AG04450 (cell line): ENCODE measurements at places on chromosomes 16 and 17.

- DNase-seq = no peak
These were observed 2.1 kb upstream of the UBB start for GRCh38 chr17:16378636-16379282.

DNA sequence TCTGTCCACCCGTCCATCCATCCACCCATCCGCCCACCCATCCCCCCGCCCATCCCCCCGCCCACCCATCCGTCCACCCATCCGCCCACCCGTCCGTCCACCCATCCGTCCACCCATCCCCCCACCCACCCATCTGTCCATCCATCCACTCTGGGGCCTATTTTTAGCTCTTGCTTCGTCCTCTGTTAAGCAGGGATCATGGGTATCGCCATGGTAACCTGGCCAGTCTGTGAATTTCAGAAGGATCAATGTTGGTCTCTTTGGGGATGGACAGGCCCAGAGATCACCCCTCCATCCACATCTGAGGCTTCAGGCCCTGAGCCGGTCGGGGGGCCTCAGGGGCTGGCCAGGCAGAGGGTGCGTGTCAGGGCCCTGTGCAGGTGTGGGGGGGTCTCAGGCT lies 15.2 kb upstream of the DPEP1 start:
- no peak for DNase-seq

DNA sequence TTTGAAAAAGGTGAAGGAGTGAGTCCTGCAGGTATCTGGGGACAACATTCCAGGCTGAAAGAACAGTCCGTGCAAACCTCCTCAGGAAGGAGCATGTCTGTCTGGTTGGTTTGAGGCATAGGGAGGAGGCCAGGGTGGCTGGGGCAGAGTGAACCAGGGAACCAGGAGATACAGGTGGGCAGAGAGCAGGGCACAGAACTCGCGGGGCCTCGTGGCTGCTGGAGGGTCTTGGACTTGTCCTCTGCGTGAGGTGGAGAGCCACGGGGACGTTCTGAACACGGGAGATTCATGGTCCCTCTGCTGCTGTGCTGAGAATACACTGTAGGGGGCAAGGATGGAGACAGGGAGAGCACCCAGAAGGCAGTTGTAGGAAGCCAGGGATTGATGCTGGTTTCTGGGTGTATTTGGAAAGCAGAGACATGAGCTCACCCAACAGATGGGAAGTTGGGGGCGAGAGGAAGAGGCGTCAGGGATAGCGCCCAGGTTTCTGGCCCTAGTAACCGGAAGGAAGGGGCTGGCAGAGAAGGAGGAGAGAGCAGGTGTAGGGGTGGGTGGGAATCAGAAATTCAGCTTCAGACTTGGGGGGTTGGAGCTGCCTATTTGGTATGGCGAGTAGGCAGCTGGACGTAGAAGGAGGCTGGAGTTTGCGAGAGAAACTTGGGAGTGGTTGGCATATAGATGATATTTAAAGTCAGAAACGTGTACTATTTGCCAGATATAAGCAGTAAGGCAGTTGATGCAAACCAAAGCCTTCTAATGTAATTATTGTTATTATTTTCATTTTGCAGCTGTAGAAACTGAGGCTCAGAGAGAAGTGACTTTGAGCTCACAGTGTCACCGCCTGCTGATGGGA lies at the start of gene CCL17:
CCL17 (plus strand) TSS at position 803 of the 853 bp plus-strand sequence. CDS start 9,166 bp downstream, outside the sequence.
- no peak for DNase-seq

GRCh38 chr16:83807327-83807709 lies 460 bp upstream of the HSBP1 start:
- DNase-seq = no peak

DNA sequence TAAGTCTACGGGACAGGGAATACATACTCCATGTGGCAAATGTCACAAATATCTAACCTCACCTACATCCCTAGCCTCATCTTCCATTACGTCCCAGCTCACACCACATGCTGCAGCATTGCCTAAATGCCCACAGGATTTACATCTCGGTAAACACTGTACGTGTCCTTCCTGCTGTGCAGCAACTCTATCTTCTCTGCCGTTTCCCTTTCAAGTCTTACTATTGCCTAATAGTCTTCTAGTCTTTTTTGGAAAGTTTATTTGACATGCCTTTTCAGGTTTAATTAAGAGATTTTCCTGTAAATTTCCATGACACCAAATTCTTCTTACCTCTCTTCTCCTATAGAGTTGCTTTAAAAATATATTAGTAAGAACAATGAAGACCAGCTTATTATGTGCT lies 120.5 kb downstream of the HS3ST4 start:
- no peak for DNase-seq

DNA sequence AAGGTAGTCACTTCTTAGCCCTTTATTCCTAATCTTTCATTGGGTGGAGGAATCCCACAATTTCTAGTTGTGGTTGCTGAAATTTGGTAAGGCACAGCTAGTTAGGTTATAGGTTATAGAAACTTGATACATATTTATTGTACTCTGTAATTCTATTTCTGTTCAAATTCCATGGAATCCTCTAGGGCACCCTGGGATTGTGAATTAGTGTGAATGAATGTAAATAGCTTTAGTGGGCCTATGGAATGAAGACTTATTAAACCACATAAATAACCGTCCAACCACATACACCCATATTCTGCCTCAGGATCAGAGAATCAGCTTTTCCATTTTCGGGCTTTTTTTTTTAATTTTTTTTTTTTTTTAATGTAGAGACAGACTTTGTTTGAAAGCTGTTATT lies 9.2 kb downstream of the TANC2 start:
- DNase-seq = no peak

GRCh38 chr16:12193692-12194091 lies 217.2 kb downstream of the SNX29 start:
- DNase-seq = no peak

- no peak for DNase-seq
These were observed 35.0 kb downstream of the GPT2 start for GRCh38 chr16:46918905-46919792.

GRCh38 chr17:80006811-80007752 lies 28.6 kb downstream of the TBC1D16 start:
- no peak for DNase-seq

DNA sequence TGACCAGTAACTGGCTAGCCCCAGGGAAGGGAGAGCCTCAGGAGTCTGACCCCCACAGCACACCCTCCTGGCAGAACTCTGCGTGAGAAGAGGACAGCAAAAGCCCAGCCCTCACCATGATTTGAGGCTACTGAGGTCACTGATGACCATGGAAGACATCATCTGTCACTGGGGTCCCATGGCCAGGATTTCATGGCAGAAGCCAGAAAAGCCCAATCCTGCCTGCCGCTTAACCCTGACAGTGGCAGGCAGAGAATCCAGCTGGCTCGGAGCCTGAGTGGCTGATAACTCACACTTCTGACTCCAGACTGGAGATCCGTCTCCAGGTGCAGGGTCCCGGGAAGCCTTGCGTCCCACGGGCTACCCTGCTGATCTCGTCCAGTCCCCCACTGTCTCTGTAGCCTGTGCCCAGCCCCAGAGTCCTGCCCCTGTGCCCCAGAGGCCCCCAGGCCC lies 17.5 kb downstream of the GRIN2C start:
- DNase-seq = no peak

GRCh38 chr17:60065136-60065535 lies 13.6 kb downstream of the HEATR6 start:
- DNase-seq = no peak

- no peak for DNase-seq
These were observed 8.2 kb downstream of the CD300LF start for GRCh38 chr17:74704544-74704943.

- no peak for DNase-seq
These were observed 192.9 kb upstream of the DYNLRB2 start for GRCh38 chr16:80347900-80348299.

GRCh38 chr17:63960006-63960405 lies 12.7 kb downstream of the SCN4A start:
- DNase-seq = no peak

DNA sequence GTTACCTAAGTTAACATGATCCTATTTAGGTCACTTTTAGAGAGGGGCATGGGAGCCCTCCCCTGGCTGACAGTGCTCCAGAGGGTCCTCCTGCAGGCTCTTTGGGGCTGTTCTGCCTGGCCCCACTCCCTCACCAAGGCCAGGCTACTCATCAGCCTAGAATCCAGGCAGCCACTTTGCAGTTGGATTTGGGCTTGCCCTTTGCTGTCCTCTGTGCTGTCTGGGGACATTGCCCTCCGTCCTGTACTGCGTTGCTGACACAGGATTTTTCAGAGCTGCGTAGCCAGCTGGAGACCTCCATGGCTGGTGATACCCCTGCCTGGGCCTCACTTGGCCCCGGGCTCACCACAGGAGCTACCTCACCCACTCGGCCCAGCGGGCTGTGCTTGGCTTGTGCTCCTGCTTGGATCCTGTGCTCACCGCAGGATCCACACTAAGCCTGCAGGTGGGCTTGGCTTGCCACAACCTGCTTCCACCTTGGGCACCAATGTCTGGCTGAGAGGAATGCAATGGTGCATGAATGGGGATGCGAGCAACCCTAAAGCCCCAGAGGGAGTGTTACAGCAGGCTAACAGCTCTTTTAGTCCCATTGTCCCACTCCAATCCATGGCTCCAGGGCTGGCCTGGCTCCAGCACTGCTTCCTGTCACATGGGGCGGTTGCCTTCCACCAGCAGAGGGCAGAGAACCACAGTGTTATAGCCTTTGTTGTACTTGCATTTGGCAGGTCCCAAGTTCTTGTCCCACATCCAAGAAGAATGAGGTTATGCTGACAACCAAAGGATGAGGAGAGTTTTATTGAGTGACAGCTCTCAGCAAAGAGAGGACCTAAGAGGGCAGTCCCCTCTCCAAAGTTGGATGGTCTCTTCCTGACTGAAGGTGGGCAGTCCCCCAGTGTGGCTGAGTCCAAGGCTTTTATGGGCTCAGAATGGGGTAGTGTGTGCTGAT lies 21.5 kb downstream of the CCL4 start:
- no peak for DNase-seq

- DNase-seq = no peak
These were observed 432.5 kb downstream of the RBFOX1 start for GRCh38 chr16:7765079-7765550.

DNA sequence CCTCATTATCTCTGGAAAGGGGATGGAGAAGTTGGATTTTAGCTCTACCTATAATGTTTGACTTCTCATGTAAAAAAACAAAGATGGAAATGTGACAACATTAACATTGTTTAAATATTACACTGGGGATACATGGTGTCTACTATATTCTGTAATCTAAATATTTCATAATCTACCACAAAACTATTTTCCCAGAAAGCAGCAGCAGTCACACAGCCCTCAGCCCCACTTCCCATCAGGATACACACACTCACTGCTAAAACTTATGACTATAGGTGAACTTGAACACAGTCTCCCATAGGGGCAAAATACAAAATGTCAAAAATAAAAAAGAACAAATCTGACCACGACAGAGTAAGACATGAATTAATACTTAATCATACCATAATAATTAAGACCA lies 95.7 kb downstream of the KANSL1 start:
- DNase-seq = no peak

DNA sequence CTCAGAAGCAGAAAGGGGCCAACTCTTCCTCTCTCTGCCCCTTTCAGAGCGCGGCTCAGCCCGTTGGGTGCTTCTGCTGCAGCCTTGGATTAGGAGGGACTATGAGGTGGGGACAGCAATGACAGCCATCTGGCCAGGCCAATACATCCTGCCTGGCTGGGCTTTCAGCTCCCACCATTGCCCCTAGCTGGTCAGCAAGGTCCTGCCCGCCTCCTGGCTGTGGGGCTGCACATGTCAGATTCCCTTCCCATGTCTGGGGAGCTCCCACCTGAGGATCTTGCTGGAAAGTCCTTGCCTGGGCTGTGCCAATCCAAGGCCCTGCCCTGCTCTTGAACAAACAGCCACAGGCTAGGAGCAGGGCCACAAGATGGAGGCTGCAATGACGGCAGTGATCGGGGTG lies 8.3 kb downstream of the TRIM65 start:
- DNase-seq = no peak

DNA sequence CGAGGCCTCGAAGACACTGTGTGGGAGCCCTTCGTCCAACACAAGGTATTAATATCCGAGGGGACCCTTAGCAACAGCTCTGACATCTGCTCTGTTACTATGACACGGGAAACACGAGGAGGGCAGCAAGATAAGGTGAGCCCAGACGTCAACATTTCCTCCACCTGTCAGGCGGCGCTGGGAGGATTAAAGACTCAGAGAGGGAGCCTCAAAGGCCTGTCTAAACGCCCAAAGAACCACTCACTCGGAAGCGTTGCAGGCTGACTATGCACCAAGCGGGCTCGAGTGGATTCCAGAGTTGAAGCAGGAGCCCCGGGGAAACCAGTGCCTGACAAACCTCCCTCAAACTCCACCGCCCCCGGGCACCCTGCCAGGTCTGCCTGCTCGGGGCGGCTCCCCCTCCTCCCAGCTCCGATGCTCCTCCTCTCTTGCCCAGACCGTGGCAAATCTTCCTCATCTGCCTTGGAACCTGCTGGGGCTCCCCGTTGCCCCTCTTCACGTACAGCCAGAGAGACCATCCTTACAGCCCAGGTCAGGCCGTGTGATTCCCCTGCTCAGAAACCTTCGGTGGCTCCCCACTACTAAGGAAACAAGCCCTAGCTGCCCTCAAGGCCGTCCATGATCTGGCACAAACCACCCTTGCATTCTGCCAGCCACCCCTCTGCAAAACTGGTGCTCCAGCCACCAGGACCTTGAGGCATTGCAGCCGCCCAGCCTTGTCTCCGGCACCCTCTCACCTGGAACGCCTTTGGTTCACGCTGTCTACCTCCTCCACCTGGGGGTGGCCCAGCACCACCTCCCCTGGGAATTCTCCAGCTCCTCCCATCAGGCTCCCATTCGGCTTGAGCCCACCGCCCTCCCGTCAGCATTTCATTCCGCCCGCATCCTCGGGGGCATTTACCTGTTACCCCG lies 16.2 kb downstream of the RPH3AL start:
- DNase-seq = no peak

GRCh38 chr16:51773071-51773890 lies 622.2 kb upstream of the SALL1 start:
- DNase-seq = no peak

- DNase-seq = no peak
These were observed 8.1 kb downstream of the PDK2 start for GRCh38 chr17:50103252-50103651.

DNA sequence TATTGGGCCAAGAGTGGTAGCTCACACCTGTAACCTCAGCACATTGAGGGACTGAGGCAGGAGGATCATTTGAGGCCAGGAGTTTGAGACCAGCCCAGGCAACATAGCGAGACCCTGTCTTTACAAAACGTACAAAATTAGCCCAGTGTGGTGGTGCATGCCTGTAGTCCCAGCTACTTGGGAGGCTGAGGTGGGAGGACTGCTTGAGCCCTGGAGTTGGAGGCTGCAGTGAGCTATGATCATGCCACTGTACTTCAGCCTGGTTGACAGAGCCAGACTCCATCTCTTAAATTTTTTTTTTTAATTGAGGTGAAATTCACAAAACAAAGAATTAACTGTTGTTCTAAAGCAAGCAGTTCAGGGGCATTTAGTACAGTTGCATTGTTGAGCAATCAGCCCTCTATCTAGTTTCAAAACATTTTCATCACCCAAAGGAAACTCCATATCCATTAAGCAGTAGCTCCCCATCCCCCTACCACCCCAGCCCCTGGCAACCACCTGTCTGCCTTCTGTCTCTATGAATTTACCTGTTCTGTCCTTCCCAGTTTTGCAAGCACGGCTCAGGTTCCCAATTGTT lies 15.6 kb downstream of the SNX29 start:
- no peak for DNase-seq
